ENCODE measurements at places on chromosomes 2 and 18.
A peak's percentile ranks its signal among the peaks of the same experiment; 100 is the strongest.

- DNase-seq = no peak
Observed at GRCh38 chr2:3468296-3468988, 50.9 kb downstream of the ADI1 start.

DNA sequence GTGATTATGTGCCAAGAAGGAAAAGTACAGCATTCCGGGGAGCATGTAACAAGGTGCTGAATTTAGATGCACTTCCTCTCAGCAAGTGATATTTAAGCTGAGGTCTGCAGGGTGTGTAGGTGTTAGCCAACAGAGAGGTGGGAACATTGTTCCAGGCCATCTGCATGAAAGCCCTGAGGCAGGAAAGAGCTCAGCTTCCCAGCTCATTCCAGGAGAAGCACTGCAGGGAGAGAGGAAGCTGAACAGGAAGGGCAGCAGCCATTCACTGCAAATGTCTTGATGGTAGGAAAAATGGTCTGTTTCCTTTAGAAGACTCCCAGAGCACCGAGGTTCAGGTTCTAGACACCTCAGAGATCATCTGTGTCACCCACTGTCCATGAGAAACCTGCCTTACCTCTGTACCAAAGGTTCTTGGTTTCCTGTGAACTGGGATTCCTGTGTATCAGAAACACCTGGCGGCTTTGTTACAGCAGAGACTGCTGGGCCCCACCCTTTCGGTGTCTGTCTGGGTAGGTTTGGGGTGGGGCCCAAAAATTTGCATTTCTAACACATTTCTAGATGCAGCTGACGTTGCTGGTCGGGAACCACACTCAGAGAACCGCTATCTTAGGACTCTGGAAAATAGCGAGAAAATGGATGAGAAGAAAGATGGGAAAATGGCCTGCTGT, 84.0 kb downstream of the RTN4 start:
- DNase-seq = no peak

DNA sequence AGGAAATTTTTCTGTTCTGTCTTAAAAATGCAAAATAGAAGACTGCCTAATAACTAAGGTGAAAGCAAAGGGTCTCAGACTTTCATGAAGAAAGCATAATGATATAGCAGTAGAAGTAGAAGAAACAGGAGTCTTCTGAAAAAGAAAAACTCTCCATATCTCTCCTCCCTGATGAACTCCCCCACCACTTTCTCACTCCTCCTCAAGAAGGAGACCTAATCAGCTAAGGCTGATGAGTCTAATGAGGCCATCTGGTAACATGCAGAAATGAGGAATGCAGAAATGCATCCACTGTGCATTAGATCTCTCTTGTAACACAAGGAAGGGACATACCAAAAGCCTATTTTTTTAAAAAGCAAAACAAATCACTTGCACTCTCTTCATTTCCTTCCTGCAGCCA, 273.7 kb upstream of the UBE2E3 start:
- no peak for DNase-seq

DNA sequence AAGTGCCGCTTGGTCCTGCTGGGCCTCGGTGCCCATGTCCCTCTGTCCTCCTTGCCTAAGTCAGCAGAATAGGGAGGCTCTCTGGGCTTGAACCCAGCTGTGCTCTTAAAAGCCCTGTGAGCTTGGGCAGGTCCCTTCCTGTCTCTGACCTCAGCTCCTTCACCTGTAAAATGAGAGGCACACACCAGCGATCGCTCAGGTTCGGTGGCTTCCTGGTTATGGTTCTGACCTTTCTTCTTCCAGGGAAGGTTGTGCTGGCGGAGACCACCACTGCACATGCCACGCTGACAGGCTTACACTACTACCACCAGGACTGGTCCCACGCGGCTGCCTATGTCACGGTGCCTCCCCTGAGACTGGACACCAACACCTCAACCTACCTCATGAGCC, 36.1 kb upstream of the MAPRE3 start:
- DNase-seq = no peak

GRCh38 chr2:191927319-191927867, 80.5 kb upstream of the CAVIN2 start:
- DNase-seq = no peak

GRCh38 chr2:74890711-74891110, 56.8 kb downstream of the HK2 start:
- DNase-seq = no peak

DNA sequence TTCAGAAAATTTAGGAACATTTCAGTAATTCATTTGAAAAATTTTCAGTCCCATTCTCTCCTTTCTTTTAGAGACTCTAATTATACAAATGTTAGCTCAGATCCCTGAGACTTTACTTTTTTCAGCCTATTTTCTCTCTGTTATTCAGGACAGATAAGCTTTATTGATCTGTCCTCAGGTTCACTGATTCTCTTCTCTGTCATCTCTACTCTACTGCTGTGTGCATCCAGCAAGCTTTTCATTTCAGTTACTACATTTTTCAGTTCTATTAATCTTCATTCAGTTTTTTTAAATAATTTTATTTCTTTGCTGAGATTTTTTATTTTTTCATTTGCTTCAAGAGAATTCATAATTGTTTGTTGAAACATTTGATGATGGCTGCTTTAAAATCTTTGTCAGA, 22.1 kb upstream of the PIK3C3 start:
- no peak for DNase-seq

DNA sequence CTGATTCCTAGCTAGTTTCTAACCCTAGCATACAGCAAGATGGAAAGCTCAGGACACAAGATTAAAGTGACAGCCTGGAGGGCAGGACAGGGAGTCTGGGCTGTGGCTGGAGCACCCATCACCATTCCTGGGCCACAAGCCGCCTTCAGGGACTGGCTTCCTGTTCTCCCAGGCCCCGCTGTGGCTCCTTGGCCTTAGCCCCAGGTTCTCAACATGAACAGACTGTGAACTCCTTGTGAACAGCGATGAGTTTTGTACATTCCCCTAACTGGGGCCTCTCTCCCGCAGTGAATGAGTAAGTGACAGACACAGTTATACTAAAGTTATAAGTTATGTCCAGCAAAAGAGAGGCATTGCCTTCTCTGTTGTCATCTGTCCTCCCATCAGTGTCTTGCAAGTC, 35.9 kb upstream of the SLC14A1 start:
- DNase-seq = no peak

- DNase-seq = no peak
Observed at GRCh38 chr2:178477443-178478129, 814 bp downstream of the FKBP7 start.

GRCh38 chr18:46377557-46377956, 273.4 kb downstream of the HAUS1 start:
- DNase-seq = no peak

- peak; percentile 26 for DNase-seq
Observed at GRCh38 chr2:241003047-241003360, 4.6 kb downstream of the SNED1 start.

- no peak for DNase-seq
Observed at GRCh38 chr2:58130238-58130637, 83.6 kb downstream of the VRK2 start.

GRCh38 chr18:478681-479080, 21.8 kb downstream of the COLEC12 start:
- no peak for DNase-seq

GRCh38 chr2:185279999-185280398, 458.6 kb upstream of the FSIP2 start:
- DNase-seq = no peak

DNA sequence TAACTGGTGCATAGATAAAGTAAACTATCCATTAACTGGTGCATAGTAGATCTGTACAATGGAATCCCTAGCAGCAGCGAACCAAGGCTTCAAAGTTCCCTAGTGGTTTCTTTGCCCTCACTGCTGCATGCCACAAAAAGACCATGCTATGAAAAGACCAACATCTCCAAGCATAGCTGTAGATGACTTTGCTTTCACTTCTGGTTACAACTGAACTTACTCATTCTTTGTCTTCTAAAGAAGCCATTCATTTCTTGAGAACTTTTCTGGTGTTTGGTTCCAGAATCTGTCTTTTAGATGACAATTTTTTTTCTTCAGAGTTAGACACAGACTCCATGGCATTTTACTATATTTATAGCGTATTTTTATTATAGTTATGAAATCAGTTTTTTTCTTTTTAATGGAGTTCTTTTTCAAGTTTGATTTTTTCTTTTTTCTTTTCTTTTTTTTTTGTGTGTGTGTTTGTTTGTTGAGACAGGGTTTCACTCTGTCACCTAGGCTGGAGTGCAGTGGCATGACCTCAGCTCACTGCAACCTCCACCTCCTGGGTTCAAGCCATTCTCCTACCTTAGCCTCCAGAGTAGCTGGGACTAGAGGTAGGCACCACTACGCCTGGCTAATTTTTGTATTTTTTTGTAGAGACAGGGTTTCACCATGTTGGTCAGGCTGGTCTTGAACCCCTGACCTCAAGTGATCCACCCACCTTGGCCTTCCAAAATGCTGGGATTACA, 63.6 kb downstream of the SLC35F5 start:
- DNase-seq = no peak

GRCh38 chr2:175036582-175037018, 31.4 kb upstream of the CHN1 start:
- no peak for DNase-seq

DNA sequence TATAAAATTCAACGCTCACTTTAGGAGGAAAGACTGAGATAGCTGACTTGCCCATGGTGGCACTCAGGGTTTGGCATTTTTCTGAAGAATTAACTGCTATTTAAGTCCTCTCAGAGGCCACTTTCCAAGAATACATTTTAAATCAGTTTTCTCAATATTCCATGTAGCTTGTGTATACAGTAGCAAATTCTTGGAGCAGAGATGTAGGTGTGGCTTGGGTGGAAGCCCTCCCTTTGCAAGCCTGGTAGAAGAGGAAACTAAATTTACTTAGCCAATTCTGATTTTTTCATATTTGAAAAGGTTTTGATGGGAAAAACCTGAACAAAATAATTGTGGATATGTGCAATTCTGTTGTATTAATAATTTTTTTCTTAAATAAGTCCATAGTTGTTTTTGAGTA, 14.0 kb upstream of the ITGAV start:
- DNase-seq = no peak

DNA sequence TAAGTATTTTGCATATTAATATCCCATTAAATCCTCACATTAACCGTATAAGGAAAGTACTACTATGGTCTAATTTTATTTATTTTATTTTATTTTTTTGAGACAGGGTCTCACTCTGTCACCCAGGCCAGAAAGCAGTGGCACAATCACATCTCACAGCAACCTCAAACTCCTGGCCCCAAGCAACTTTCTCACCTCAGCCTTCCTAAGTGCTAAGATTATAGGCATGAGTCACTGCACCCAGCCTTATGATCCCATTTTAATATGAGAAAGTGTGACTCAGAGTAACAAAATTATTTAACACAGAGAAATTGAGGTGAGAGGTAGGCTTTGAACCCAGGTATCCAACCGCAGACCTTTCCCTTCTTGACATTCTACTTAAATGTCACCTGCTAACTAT, 330.0 kb upstream of the POU3F3 start:
- no peak for DNase-seq

- no peak for DNase-seq
Observed at GRCh38 chr2:128472789-128473174, 154.1 kb upstream of the HS6ST1 start.

GRCh38 chr2:10554961-10555809, 107.1 kb upstream of the ODC1 start:
- no peak for DNase-seq

- DNase-seq = no peak
Observed at GRCh38 chr2:63059793-63060471, 9.3 kb downstream of the OTX1 start.

- DNase-seq = no peak
Observed at GRCh38 chr2:172813314-172813888, 77.8 kb downstream of the RAPGEF4 start.

- DNase-seq = no peak
Observed at GRCh38 chr2:41460661-41461060, 587.2 kb upstream of the PKDCC start.

Data from right atrium auricular region (tissue), 2 donors.